ENCODE measurements at places on chromosomes 7 and 10.

DNA sequence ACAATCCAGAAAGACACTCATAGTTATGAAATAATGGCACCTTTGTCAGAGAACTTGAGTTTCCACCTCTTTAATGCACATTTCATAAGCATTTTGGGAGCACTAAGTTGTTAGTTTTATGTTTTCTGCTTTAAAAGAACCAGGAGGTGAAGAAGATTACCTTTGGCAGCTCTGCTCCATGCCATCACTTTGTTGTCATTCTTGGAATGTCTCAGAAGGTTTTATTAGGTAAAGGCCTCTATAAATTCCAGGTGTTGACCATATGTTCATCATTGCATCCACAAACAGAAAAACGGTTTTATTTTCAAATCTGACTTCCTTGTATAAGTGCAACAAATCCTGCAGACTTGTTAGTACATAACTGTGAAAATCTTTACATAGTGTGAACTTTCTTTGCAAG, 424.8 kb downstream of the MDFIC start:
- DNase-seq: no peak

- DNase-seq: no peak
Observed at GRCh38 chr7:14871880-14872279, 30.7 kb downstream of the DGKB start.

DNA sequence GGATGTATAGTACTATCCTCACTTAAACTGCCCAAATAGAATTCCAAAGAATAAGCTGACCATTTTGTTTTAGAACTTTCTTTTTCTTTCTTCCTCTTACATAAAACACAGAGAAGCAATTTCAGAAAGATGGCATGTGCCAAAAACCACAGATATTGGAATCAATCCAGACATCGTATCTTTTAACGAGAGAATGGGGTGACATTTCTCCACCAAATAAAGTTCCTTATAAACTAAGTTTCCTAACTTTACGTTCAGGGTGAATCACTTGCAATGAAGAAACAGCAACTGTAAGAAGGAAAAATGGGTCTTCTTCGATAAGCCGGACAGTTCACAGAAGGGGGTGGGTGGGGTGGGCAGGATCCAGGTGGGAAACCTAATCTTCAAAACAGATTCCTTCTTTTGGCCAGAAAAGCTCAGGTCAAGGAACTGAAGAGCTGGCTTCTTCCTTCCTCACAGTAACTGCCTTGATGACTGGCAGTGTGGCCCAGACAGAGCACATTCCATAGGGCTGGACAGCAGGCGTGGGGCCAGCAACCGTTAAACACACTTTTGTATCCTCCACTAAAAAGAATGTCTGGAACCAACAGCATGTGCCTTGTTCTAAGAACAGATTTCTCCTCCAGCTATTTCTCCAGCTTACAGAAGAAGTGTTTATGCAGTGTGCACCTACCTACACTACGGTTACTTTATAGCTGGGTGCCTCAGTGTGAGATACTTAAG, 31.5 kb downstream of the CREB3L2 start:
- no peak for DNase-seq

- DNase-seq: no peak
Observed at GRCh38 chr10:80371467-80371866, 14.9 kb downstream of the DYDC2 start.

- DNase-seq: no peak
Observed at GRCh38 chr7:151400626-151401315, 9.1 kb downstream of the WDR86 start.

GRCh38 chr7:133633055-133633454, 380.2 kb downstream of the EXOC4 start:
- DNase-seq: no peak

DNA sequence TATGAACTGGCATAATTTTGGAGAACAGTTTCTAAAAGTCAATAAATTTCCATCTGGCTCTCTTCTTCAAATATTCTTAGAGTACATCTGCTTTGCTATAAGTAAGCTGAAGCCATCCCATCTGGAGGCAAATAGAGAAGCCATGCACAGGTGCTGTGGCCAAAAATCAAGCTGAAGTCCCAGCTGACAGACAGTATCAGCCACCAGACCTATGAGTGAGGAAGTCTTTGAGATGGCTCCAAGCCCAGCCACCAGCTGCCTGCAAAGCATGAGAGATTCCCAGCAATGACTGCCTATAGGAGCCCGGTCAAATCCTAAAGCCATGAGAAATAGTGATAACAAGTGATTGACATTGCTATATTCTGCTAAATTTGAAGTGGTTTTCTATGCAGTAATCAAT, 21.7 kb upstream of the PRSS58 start:
- DNase-seq: no peak

- no peak for DNase-seq
Observed at GRCh38 chr7:40711706-40712105, 576.9 kb downstream of the SUGCT start.

DNA sequence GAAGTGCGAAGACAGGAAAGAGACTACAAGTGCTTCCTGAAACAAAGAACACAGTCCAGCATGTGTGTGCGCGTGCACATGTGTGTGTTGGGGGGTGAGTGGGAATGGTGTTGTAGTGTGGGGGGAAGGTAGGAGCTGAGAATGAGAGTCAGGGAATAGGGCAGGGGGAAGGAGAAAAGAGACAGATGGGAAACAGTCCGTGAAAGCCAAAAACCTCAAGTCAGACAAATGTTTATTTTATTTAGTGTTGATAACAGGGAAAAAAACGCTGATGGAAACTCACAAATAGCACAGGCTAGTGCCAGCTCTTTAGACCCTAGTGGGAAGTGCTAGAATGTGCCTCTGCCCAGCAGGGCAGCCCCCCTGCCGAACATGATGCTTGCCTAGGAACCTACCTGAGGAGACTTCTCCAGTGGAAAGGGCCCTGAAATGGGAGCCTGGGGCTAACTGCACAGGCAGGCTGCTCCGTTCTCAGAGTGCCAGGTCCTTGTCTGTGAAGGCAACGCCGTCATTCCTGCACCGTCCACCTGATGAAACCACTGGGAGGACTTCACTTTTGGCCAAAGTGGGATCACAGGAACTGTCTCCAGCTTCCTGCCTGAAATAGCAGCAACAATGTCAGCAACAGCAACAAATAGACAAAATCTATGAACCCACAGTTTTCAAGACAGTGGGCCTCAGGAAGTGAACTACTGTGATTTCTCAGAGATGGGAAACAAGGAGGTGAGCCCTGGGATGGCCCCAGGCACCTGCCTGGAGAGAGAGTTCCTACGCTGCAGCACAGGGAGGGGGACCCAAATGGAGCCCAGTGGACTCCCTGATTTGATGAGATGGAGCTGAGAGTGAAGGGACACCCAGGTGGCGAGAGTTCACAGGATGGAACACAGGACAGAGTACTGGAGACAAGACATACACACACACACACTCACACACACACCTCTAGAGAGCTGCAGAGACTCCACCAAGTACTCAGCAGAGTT, 379.7 kb downstream of the RPS24 start:
- no peak for DNase-seq

- no peak for DNase-seq
Observed at GRCh38 chr7:155998766-155999630, 186.7 kb upstream of the SHH start.

- no peak for DNase-seq
Observed at GRCh38 chr7:3309140-3309539, 8.1 kb downstream of the SDK1 start.

GRCh38 chr10:100749309-100750217, 4.2 kb downstream of the PAX2 start:
- DNase-seq: no peak

DNA sequence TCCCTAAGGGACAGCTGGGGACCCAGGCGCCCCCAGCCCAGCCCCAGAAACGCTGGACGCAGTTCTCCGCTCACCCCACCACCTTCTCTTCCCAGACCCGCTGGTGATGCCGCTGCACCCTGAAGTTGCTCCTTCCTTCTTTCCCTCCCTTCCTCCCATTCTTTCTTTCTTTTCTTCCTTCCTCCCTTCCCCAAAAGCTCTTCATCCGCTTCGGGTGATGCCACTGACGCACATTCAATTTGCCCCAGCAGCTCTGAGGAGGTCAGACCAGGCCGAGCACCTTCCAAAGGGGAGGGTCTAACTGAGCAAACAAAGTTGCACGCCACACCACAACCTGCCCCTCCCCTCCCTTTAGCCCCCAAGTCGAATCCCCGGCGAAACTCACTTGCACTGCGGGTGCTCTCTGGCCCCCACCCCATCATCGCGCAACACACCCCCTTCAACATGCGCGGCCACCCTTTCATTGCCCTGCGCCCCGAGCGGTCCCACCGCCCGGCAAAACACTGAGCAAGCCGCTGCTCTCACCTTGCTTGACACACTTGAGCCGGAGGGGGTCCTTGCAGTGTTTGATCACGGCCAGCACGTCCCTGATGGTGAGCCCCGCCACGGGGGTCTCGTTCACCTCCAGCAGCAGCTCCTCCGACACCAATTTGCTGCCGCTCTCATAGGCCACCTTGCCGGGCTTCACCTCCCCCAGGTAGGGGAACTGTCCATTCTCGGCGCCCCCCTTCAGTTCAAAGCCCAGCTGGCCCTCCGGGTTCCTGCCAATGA, 787 bp downstream of the MAGI2 start:
- no peak for DNase-seq

DNA sequence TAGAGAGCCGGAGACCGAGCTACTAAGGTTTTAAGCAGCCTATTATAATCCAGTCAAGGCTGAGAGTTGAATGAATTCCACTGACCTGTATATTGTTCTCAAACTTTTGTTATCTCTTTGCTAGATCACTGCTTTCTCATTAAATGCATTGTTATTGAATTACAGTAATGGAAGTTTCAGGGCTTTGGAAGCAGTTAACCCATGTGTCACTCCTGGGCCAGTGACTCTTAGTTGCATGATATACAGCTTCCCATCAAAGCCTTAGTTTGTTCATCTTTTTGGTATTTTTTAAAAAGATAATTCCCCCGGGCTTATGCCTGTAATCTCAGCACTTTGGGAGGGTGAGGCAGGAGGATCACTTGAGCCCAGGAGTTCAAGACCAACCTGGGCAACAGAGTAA, 55.4 kb upstream of the KIAA1217 start:
- DNase-seq: no peak

DNA sequence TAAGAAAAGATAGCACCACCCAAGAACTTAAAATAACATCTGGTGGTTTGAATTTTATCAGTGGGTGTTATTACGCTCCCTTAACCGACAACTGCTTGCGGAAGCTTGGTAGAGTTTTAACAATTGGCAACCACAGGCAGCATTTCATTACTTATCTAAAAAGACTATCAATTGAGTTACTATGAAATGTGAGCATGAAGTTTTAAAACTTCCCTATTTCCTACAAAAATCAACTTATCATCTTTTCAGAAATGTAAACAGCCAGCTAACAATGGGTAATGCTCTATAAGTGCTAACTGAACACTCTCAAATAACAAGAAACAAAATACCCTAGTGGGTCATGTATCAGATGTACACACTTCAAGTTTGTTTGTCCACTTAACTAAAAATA, 68.8 kb downstream of the OSBPL3 start:
- DNase-seq: no peak

DNA sequence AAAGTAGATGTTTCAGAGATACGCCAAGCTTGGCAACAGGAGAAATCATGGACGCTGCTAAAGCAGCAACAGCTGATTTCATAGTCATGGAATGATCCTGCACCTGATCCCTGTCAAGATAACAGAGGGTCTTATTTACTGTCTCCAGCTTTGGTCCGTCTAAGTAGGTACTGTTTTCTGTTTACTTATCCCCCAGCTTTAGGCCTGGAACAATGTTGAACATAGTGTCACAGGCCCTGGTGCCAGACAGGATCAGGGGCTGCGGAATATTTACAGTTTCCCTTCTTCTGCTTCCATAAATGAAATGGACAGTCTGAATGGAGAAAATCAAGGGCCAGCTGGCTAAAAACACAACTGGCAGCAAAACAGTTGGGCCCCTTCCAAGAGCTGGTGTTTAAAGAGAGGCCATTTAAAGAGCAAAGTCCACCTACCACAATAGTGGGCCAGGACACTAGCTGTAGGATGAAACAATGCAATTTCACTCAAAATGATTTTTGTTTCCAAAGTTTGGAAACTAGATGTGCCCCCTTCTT, 2.9 kb downstream of the GPR37 start:
- no peak for DNase-seq

DNA sequence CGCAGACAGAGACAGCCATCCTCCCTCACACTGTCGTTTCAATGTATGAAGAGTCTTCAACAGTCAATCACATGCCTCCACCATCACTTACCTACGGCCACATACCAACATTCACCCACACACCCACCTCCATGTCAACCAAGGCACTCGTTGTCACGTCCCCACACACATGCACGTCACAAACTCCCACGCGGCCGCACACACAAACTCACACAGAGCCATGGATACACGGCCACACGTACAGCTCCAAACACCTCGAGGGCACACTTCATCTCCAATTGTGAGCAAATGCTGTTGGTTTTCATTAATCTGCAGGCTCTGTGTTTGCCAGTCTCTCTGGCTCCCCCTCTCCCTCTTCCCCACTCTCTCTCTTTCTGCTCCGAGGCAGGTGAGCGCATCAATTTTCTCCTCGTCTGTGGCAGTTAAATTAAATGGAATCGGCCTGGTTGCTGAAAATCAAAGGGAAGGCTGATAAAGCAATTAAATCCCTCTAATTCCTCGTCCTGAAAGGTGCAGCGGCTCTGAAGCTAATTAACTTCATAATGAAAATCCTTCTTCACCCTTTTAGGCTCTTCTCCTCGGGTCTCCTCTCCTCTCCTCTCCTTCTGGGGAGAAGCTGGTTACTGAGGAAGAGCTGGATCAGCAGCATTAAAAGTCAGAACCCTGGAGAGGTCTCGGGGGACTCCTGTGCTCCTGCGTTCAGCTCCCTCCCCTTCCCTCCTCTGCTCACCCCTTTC, 53.8 kb upstream of the SLF2 start:
- no peak for DNase-seq

DNA sequence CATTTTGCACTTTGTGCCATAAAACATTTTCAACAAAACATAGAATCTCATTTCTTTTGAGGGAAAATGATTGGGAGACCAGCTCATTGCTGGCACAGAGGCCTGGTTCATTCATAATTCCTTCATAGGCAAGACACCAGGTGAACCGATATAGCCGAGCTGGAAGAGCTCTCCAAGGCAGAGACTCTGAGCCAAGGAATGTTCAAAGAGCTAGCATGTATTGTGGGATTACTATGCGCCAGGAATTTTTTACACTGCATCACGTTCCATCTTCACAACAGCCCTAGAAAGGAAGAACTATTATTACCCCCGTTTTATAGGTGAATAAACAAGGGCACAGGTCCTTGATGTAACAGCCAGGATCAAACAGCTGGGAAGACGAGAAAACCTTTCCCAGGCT, 2.1 kb upstream of the IL6 start:
- DNase-seq: no peak

DNA sequence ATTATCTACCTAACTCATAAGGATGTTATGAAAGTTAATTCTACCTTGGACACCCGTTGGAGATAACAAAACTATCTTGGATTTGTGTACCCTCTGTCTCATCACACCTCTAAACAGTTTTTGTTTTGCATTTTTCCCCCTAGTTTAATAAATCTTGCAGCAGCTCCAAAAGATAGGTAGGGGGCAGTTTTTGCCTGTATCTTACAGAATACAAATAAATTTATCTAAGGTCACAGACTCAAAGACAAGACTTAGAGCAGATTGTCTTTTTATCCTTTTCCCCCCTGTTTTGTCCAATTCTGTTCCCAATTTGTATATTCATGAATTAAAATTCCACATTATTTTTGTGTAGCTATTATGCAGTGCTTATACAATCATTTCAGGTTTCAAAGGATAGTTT, 5.0 kb upstream of the SORCS1 start:
- DNase-seq: no peak
